ENCODE measurements at places on chromosomes 6 and 20.
A peak's percentile ranks its signal among the peaks of the same experiment; 100 is the strongest.

- no peak for DNase-seq
Observed at GRCh38 chr6:161396539-161396938, 122.7 kb upstream of the AGPAT4 start.

DNA sequence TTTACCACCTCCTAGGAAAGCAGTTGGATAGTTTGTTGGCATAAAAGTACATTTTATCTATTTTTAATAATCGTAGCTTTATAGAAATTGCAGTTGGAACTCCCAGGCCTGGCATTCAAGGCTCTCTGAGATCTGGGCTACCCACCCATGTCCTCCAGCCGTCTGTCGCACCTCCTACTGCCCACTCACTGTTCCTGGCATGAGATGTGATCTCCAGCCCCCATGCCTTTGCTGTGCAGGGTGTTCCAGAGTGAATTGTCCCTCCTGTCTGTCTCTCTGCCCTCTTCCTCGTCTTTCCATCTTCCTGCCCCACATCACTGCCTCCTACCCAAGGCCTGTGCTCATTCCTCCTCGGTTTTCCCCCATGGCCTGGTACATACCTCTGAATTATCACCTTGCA lies 50.7 kb downstream of the PTPN1 start:
- DNase-seq, result no peak

DNA sequence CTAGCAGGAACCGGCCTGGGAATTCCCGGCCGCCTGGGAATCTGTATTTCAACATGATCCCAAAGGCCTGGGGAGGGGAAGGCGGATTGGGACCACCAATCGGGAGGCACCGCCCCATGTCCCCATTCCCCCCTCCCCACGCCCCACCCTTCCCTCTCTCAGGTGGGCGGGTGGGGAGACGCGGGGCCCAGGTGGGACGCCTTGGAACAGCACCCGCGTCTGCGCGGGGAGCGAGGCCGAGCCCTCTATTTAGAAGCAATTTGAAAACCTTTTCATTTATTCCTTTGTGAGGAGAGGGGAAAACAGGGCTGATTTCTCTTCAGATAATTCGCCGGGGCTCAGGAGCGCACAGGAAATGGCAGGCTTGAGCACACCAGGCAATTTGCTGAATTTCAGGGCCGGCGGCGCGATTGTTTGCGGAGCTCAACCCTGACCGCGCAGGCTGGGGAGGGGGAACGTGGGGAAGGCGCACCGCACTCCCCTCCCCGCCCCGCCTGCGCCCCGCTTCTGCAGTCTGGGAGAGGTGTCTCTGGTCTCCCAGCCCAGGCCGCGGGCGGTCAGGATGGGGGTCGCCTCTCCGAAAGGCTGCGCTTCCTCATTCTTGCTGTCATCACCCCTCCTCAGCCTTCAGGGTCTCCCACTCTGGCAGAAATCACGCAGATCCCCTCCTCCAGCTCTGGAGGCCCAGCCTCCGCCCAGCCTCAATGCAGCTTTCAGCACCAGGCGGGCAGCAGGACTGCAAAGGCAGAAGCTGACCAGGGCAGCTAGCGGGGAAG lies 170.0 kb downstream of the GRM4 start:
- DNase-seq, result no peak

- DNase-seq, result no peak
Observed at GRCh38 chr6:30988209-30988825, 4.8 kb downstream of the MUC21 start.

DNA sequence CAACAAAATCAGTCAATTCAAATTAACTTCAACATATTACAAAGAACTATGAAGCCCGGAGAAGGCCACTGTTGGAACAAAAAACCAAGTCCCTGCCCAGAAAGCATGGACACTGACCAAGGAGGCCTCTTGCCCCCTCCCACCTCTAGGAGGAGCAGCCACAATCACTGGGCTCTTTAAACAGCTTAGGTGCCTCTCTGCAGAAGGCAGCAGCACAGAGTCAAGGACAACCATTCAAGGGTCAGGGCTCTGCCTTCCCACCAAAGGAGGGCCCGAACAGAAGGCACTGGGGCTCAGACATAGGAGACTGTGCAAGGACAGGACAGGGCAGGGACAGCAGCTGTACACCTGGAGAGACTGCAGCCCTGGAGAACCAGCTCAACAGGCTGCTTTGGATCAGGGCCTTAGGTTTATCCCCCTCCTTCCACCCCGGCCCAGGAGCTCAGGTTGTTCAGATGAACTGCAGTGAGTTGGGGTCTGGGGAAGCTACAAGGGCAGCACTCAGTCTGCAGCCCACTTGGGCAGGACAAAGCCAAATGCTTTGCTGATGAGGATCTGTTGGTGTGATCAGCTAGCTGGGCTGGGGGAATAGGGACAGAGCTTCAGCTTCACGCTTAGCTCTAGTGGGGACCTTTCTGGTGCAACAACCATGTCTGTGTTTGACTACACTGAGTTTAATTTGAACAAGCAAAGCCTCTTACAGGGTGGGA lies 17.8 kb downstream of the TOMM34 start:
- DNase-seq, result no peak

DNA sequence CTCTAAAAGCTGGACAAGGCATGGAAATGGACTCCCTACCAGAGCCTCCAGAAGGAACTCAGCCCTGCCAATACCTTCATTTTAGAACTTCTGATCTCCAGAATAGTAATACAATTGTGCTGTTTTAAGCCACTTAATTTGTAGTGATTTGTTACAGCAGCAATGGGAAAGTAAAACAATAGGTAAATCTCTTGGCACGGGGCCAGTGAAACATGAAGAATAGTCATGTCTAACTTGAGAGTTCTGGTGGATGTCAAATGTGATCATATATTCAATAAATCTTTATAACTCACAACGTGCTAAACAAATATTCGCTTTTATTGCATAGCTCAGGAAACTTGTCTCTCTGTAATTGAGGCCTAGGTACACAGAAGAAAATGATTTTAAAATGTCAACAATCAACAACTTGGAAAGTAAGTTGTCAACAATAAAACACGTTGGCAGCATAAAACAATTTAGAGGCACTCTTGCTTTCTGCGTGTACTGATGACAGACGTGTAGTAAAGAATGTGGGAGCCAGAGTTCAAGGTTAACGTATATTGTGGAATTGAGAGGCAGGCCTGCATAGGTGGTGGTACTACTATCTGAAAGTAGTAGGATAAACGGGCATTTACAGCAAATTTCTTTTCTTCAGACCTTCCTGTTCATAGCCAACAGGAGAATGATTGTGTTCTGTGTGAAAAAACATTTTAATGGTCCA lies 140.5 kb upstream of the OPRM1 start:
- no peak for DNase-seq

- DNase-seq, result peak; percentile 59
Observed at GRCh38 chr6:104705095-104705707, 154.5 kb downstream of the HACE1 start.

DNA sequence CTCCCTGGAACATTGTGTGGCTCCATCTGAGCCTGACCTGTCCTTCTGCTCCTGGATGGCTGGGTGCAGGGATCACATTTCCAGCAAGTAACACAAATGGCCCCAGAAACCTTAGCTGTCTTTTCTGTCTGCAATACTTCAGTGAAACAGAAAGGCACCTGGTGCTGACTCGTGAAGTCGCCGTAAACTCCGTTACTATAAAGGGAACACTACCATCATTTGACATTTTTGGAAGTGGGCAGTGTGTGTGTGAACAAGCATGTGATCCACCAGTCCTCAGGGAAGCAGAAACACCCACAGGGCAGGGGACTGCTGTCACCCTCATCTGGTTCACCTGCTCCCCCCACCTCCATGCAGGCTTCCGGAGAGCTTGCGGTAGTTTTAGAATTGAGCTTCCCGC lies 23.9 kb downstream of the SERPINB6 start:
- no peak for DNase-seq

DNA sequence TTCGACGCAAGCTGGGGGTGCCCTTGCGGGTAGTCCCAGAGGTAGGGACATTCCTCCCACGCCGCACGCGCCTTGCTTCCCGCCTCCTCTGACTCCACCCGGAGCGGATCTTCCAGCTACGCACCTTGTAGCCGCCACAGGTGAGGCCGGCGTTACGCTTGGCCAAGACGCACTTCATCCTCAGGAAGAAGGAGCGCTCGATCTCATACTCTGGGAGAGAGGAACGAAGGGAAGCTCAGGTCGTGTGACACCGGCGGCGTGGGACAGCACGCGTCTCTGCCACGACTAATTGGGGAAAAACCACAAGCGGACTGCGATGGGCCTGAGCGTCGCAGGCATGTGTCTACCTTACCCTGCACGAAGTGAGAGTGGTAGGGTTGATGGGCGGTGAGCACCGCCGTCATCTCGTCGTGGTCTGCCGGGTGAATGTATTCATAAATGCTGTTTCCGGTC lies 15.5 kb downstream of the SIM1 start:
- DNase-seq, result no peak

DNA sequence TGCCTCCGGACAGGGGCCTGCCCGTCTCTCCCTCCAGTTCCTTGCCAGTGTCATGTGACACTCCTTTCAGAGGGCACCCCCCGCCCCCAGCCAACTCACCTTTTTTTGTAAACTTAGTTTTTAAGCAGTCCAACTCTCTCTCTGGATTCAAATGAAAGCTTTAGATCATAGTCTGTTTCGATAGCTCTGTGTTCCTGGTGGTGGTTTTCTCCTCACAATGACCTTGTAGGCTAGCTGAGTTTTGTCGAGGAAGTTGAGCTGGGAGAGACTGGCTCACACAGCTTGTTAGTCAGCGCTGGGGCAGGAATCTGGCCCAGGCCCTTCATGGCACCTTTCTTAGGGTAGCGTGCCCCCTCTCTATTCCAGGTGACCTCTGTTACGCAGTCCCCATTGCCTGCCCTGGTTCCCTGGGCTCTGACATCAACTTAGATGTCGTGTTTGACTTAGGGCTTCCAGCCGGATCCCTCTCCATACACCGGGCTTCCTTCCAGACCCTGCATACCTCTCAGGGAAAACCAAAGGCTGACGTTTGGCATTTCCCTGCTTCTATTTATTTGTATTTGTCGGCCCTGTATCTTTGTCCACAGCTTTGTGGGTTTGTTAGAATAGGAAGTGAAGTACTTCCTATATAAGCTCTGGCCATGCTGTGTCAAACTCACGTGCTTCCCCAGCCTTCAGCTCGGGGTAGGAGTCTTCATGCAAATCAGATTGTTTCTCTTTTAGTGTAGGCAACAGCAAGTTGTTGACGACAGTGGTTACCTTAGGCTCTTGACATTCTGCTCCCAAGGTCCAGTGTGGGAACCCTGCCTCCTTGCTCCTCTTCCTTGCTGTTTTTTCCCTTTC lies 12.7 kb downstream of the IGF2R start:
- peak; percentile 66 for DNase-seq

GRCh38 chr20:43183536-43184070 lies 6.1 kb downstream of the PTPRT start:
- DNase-seq, result no peak

DNA sequence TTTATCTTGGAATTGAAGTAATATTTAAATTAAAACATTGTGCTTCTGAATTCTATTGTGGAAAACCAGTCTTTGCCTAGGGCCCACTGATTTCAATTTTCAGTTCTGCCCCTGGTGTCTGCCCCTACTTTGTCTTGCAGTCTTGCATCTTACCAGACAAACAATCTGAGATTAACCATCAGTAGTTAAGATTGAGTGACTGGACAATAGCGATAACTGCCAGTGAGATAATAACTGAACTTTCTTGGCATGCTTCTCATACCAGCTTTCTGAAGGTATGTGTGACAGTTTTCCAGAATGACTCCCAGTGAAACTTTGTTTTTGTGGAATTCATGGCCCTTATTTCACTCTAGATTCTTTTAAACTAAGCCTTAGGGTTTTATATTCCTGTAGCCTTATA lies 53.5 kb downstream of the KCNQ5 start:
- no peak for DNase-seq
